Stimulated activated CD8-positive, alpha-beta memory T cell treated with anti-CD3 and anti-CD28 coated beads, Interleukin-2, amount 100 ng/mL, for 1 hour (primary cell): ENCODE measurements at places on chromosomes 3 and 15.

DNA sequence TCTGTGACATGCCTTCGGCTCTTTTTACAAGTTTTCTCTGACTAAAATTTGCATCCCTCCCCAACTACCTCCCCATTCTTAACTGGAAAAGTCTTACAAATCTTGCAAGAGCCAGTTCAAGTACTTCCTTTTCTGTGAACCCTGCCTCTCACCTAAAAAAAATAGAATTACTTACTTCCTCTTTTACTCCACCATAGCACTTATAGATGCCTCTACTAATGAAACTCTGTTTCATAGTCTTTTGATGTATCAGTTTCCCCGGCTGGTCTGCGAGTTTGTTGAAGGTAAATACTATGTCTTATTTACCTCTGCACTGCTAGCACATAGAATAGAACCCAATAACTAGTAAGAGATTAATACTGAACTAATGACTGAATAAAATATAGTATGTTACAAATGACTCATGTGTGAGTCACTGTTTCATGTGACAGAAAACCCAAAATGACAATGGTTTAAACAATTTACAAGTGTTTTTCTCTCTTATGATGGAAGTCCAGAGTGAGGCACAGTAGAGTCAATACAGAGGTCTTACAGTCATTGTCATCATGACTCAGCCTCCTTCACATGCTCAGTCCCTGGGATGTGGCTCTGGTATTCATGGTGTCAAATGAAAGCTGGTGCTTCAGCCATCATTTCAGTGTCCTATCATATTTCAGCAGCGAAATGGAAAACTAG, 393.5 kb downstream of the RSL24D1 start:
- DNase-seq = no peak

- no peak for DNase-seq
These were observed 152.9 kb upstream of the RGMA start for GRCh38 chr15:93241696-93242585.

- DNase-seq = no peak
These were observed 20.5 kb downstream of the CYP8B1 start for GRCh38 chr3:42855219-42855546.

GRCh38 chr3:188407158-188407880, 253.4 kb downstream of the LPP start:
- DNase-seq = no peak

DNA sequence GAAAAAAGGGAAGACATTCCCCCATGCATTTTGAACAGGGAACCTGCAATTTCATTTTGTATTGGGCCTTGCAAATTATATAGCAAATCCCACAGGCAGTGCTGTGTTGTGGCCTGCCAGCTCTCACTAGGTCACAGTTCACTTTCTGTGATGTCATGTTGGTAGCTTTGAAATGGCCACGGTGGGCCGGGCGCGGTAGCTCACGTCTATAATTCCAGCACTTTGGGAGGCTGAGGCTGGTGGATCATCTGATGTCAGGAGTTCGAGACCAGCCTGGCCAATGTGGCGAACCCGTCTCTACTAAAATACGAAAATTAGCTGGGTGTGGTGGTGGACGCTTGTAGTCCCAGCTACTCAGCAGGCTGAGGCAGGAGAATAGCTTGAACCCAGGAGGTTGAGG, 27.0 kb upstream of the C15orf39 start:
- DNase-seq = no peak

- DNase-seq = no peak
These were observed 114.7 kb downstream of the GADL1 start for GRCh38 chr3:30779686-30780287.

GRCh38 chr15:77178411-77178810, 107.5 kb upstream of the TSPAN3 start:
- no peak for DNase-seq

DNA sequence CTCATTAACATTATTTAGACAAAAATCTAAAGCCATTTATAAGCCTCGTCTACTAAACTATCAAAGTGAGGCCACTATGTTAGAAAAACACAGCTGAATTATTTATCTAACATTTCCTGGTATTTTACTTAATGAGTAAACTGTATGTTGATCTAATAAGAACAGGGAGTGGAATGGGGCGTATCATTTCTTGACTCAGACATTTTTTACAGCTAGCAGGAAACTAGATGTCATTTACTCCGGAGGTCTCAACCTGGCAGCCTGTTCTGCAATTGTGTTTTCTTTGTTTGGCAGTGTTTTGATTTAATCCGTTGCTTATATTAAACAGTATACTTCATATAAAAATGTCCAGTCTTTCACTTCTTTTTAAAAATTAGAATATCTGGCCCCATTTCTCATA, 79.1 kb upstream of the ABI3BP start:
- no peak for DNase-seq

GRCh38 chr15:96324940-96325540, 5.5 kb upstream of the NR2F2 start:
- DNase-seq = no peak

GRCh38 chr3:160950954-160951353, 154.2 kb downstream of the B3GALNT1 start:
- no peak for DNase-seq

- no peak for DNase-seq
These were observed 47.4 kb downstream of the GPR171 start for GRCh38 chr3:151155409-151156128.

- DNase-seq = no peak
These were observed 68.1 kb downstream of the MEIS2 start for GRCh38 chr15:37032091-37032775.

DNA sequence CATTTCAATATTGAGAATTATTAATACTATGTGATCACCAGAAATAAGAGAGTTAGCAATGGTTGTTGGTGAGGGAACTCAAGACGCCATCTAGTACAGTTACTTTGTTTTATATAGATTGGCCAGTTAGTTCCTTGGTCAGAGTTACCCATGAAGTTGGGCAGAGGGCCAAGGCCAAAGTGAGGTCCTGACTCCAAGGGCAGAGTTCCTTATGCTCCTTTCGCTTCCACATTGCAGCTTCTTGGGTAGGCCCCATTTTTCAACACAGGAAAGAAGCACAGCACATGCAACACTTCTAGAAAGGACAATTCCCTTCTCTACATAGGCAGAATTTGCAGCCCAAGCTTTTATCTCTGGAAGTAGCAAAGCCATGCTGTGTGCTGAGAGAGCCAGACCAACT, 178.6 kb downstream of the KCNAB1 start:
- DNase-seq = no peak

DNA sequence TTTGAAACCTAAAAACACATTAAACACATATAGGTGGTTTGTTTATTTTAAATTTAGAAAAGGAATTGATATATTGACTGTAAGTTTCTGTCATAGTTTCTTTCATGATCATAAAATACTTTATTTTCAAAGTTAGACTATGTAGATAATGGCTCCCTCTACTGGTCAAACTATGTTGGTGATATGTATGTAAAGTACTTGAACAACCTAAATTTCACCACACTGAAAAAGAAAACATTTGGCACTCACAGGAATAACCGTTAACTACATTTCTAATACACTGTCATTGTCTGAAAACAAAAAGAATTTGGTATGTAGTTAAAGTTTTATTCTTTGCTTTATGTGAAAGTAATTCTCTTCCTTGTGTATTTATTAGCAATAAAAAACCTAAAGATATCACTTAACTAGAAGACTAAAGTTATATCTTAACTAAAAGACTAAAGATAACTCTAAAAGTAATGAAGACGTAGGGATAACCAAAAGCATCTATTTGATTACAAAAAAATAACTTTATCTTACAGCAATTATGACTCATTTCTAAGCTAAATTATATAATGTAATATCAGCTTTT, 427.5 kb downstream of the VGLL3 start:
- DNase-seq = no peak

DNA sequence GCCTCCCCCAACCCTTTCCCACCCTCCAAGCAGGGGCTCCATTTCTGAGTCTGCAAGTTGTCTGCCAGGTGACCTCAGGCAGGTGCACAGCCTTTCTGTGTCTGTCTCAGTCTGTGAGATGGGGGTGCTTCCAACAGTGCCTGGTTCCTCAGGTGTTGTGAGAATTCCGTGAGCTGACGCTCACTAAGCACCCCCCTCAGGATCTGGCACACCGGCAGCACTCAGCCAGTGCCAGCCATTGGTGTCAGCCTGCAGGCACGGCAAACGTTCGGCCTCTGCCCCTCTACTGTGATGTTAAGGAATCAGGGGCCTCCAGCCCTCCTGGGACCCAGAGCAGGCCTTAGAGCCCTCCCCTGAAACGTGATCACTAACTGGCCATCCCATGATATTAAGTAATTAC, 2.4 kb downstream of the KLF15 start:
- DNase-seq = no peak

DNA sequence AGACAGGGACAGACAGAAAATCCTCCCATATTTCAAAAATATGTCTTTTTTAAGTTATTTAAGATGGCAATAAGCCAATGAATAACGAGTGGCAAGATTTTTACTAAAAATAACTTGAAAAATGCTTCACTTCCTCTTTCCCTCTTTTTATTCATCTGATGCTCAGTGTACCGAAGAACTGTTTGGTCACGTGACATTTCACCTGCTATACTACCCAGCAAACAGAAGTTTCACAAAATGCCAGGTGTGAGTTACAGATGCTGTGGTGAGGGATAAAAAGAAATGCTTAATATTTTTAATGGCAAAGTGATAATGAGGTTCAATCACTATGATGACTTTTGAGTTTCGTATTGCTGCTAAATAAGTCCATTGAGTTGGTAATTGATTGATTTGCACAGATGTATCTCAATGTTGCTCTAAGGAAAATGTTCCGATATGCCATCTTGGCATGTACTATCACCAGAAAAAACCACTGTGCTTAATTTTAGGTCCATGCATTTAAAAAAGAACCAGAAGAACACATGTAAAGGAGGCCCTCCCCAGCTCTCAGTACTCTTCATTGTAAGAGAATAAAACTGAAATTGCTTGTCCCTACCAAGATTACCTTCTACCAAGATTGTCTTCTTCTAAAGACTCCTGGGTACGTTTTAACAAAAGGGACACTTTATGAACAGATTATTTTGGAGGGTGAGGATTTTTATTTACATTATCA, 26.0 kb upstream of the SEC62 start:
- no peak for DNase-seq

DNA sequence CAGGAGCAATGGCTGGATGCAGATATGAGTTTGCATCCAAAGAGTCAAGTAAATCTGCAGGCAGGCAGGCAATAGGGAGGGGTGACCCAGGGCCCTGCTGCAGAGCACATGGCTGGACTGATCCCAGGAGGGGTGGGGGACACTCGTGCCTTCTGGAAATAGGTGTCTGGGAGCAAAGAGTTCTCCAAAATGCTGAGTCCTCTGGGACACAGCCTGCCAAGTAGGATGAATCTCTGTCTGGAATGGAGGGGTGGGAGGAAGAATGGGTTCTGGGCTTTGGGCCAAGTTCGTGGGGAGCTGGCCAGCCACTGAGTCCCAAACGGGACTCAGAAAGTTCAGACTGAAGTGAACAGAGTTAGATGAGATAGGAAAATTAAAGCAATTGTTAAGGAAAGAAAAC, 214.5 kb downstream of the MTHFS start:
- no peak for DNase-seq

GRCh38 chr3:42097566-42097946, 6.4 kb downstream of the TRAK1 start:
- no peak for DNase-seq

- DNase-seq = no peak
These were observed 231.6 kb downstream of the ABHD5 start for GRCh38 chr3:43922374-43922773.

GRCh38 chr3:141410846-141411245, 42.5 kb downstream of the ZBTB38 start:
- no peak for DNase-seq

DNA sequence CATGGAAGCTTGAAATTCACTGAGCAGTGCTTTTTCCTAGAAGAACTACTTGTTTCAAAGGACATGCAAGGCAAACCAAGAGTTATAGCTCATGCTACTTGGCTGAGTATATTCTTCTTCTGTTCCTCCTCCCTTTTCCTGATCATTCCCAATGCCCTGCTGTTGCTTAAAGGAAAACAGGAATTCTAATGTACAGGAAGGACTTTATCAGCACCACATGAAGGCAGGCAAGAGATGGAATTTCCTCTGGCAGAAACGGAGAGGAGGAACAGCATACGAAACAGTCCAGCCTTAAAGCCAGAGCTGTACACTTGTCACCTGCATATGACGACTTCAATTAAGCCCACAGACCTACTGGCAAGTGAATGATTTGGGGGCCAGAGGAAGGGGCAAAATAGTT, 15.7 kb downstream of the MEIS2 start:
- DNase-seq = no peak

GRCh38 chr3:34131091-34131490, 332.7 kb downstream of the PDCD6IP start:
- DNase-seq = no peak

GRCh38 chr15:60259469-60259868, 138.3 kb downstream of the ANXA2 start:
- DNase-seq = no peak

GRCh38 chr3:55271549-55271948, 215.6 kb downstream of the WNT5A start:
- no peak for DNase-seq

DNA sequence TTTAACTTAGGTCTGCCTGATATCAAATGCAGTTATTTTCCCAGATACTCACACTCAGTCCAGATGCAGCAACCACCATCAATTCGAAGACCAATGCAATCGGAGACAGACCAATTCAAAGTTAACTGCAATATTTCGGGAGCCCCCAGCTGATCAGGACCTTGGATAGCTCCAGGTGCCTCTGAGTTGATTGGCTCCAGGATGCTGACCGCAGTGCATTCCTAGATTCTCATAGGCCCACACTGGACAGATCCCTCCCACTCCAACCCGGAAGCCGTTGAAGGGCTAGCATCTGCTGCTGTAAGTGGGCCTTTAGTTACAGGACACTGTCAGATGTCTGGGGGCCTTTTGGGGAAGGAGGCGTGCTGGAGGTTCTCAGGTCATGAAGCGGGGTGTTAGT, 89.5 kb upstream of the ATP2B2 start:
- no peak for DNase-seq

- no peak for DNase-seq
These were observed 3.5 kb upstream of the TGFBR2 start for GRCh38 chr3:30602946-30603345.

DNA sequence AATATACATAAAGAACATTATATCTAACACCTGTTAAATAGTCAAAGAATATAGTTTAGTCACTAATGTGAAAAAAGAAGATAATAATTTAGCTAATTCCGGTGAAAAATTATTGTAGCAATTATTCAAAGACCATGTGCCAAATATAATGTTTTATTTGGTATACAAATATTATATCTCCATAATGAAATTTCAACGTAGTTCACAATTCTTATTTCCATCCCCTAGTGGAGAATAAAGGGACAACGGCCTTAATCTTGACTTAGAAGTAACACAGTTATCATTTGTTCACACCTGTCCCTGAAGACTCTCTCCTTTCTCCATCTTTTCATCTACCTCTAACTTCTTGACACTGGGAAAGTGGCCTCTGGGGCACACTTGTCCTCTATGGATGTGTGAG, 213.4 kb downstream of the ERC2 start:
- no peak for DNase-seq

DNA sequence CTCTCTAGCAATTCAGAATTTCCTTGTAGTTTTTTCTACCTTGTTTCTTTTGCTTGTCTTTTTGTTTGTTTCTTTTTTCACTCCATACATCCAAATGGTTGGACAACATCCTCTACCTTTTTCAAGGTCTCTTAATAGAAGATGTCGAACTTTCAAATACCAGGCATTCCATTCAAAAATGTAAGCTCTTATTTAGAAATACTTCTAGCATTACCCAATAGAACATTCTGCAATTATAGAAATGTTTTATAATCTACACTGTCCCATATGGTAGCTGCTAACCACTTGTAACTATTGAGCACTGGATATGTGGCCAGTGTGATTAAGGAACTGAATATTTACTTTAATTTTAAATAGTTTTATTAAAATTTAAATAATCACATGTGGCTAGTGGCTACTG, 196.2 kb upstream of the MRPL3 start:
- DNase-seq = no peak
